Activated T-helper 1 cell treated with anti-CD3 and anti-CD28 coated beads, Interleukin-12 subunit alpha, Interleukin-12 subunit beta, Interleukin-2, Interleukin-4 antibody, amounts not matched to agents 30 ng/mL and 10 ng/mL and 1 ng/mL, durations not matched to agents 14 hours and 24 hours and 36 hours (primary cell): ENCODE measurements at places on chromosomes 5 and 9.
A peak's percentile ranks its signal among the peaks of the same experiment; 100 is the strongest.

GRCh38 chr5:76485511-76485910 is 82.4 kb downstream of the IQGAP2 start:
- no peak for DNase-seq

DNA sequence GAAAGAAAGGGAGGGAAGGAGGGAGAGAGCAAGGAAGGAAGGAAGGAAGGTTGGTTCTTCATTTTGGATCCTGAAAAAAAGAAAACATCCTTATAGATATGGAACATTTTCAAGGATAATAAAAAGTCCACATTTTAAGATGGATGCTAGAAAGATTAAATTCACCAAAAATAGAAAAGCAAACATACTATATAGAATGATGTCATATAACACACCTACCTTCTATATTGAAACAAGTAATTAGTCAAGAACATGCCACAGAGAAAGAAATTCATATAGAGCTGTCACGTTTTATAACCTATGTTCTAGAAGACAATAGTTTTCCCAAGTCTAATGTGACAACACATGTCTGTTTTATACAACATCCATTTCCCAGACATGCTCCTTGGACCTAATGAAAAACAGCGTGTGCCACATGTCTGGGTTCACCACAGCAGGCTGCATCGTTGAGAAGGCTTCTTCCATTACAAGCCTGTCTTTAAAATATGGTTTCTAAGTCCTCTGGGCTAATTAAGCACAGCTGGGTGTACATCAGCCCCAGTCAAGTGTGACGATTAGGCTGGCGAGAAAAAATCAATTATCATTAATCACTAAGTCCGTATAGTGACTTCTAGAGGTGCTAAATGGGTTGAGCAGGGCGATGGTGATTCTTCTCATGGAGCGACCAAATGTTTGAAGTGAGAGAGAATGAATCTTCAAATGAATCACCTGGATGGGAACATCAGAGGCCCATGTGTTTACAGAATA is 301.8 kb downstream of the TLE1 start:
- DNase-seq = no peak

GRCh38 chr9:108043585-108043984 is 554.0 kb upstream of the KLF4 start:
- DNase-seq = no peak

- DNase-seq = no peak
Observed at GRCh38 chr9:34545497-34545896, 22.7 kb upstream of the ENHO start.

DNA sequence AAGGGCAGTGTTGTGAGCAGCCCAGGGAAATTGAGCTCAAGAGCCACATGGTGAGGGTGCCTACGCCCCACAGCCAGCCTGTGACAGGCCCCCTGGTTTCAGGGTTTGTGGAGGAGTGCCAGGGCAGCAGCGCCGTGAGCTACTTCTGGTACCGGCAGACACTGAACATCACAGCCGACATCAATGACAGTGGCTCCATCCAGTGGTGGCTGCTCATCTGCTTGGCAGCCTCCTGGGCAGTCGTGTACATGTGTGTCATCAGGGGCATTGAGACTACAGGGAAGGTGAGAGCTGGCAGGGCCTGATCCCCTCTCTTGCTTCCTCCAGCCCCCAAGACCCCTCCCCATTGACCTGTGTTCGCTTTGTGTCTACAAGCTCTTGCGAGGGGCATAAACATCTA is 10.2 kb downstream of the SLC6A18 start:
- DNase-seq = no peak

GRCh38 chr9:107922260-107922659 is 432.7 kb upstream of the KLF4 start:
- DNase-seq = no peak

GRCh38 chr9:12777121-12778022 is 2.6 kb downstream of the LURAP1L start:
- DNase-seq = no peak

DNA sequence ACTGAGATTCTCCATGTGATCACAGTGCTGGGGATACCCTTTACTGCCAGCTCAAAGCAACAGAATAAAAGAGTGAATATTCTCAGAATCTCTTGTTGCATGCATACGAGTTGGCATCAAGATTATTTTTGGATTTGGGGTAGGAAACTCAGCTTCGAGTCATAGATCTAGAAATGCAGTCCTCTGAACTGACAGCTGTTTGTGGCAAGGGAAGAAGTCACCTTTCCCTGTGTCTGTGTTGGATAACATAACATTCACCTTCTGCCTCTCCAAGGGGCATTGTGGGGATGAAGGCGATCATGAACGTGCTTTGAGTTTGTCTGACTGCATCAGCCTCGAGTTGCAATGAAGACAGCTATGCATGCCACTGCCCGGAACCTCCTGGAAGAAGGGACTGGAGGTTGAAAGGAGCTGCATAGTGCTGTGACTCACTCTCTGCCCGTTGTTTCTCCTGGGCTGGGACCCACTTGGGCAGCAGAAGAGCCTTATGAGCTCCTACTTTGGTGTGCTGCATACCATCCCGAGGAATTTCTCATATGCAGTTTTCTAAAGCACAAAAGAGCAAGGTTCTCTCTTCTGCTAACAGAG is 231.7 kb downstream of the ARHGAP26 start:
- DNase-seq = no peak

- no peak for DNase-seq
Observed at GRCh38 chr5:108251350-108251749, 130.5 kb downstream of the FBXL17 start.

DNA sequence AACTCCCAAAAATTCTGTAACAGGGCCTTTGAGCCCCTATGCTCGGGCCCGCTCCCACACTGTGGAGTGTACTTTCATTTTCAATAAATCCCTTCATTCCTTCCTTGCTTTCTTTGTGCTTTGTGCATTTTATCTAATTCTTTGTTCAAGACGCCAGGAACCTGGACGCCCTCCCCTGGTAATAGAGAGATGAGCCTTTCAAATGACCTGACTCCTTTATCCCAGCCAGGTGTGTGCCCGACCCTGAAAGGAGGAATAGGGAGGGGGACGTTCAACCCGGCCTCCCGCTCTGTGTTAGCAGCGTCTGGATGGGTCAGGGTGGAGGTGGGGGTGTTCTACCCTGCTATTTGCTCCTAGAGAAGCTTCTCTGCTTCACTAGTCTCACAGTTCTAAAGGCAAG is 53.9 kb downstream of the FXN start:
- DNase-seq = no peak

DNA sequence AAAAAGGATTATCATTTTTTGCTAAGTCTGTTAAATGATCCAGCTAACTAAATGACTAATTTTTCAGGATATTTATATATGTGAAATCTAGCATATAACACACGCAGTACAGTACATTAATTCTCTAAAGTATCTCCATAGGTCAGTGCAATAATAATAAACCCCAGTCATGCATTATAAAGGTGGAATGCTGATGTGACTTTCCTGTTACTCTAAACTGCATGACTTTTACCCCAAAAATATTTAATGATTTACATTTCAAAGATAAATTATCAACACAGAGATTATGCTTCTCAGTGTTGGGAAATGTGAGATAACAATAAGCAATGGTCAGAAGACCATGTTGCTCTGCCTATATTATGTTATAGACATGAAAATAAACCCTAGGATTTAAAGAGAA is 34.1 kb upstream of the PAM start:
- DNase-seq = no peak

- no peak for DNase-seq
Observed at GRCh38 chr9:101915482-101915881, 177.0 kb upstream of the GRIN3A start.

- peak; percentile 20 for DNase-seq
Observed at GRCh38 chr9:306907-307306, 92.2 kb downstream of the DOCK8 start.

DNA sequence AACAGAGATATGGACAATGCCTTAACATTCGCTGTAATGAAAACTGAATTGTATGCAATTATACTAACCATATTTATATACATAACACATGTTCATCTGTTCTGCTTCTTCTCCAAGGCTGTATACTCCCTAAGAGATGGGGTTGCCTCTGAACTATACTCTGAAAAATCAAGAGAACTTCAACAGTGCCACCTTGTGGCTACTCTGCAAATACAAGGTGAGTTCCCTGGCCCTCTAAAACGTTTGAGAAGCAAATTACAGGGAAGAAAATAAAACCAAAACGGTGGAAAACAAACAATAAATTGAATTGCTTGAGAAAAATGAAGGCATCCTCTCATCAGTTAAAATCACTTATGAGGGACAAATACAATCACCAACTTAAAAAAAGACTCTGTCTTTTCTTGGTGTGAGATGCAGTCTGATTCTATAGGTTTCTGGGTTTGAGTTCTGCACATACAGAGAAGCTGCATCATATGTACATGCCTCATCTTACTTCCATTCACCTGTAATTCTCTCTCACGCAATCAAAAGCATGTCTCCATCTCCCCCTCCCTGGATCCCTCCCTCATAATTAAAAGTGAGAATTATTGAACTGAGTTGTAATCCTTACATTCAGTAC is 98.6 kb downstream of the FBXW11 start:
- peak; percentile 33 for DNase-seq
